ENCODE measurements at places on chromosomes 1 and 21.

GRCh38 chr1:59446257-59446901, 149.5 kb downstream of the FGGY start:
- no peak for DNase-seq

DNA sequence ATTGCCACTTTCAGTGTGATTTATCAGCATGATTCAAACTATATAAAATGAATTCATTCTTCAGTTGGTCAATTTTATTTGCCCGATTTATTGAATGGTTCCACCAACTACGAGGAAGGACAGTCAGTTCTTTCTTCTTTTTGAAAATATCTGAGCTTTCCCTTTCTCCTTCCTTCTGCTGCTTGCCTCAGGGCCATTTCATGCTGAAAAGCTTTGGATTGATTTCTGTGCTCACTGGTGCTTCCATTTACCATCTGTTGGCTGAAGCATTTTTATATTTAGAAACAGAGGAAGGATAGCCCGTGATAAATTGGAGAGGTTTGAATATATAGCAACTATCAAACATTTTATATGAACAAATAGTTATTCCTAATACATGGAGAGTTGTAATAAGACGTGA, 68.9 kb upstream of the ADAMTS5 start:
- no peak for DNase-seq

DNA sequence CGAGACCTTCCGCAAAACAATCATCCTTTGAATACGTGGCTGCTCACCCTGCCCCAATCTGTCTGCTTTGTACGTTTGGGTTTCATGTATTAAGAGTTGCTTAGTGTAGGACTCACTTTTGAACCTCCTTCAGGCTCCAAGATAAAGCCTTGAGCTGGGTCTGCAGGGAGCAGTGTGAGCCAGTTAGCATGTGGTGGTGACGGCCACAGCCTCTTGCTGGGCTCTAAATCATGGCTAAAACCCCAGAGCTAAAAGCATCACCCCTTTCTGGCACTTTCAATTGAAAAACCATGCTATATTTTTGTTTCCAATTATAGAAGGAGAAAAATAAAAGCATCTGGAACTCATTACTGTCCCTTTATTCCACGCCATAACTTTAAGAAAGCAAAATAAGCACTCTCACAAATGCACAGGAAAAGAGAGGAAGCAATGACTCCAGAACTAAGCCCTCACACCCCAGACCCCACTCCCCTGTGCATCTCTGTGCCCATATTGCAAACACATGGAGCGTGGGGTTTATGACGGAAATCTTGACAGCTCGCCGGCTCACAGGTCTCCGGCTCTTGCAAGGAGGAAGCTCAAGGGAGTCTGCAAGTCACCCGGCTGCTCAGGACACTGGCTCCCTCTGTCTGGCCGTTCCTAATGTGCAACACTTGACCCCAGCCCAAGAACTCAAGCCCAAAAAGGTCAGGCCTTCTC, 135.5 kb downstream of the MIS18A start:
- no peak for DNase-seq

- DNase-seq: peak; percentile 44
Observed at GRCh38 chr1:203320591-203321272, 15.4 kb downstream of the BTG2 start.

DNA sequence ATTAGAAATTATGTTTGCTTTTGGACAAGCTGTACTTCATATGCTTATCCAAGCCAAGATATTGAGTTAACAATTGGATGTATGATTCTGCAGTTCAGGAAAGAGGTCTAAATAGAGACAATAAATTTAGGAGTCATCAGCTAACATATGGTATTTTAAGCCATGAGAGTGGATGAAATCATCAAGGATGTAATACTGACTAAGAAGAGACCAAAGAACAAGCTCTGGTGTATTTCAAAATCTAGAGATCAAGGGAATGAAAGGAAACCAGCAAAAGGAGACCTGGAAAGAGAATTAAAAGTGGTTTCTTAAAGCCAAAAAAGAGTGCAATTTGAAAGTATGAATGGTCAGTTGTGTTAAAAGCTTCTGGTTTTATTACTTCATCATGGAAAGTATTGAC, 183.6 kb upstream of the BEND5 start:
- no peak for DNase-seq

- DNase-seq: no peak
Observed at GRCh38 chr21:39645331-39645730, 32.6 kb downstream of the B3GALT5 start.

All from activated naive CD4-positive, alpha-beta T cell treated with Interleukin-2 at 50 U/mL for 16 hours (primary cell).